Thyroid gland (tissue), 4 donors: ENCODE measurements at places on chromosomes 12 and 14. TPM values are rescaled to one million over a fixed set of nuclear protein-coding genes. Genes with fewer than 3 reads are reported as not detected.

- peak; percentile 59 for DNase-seq
- H3K27me3 ChIP-seq = no peaks in the 10 kb centered on the region
- peak overlapping the region; percentile 73 for H3K27ac ChIP-seq
Observed at GRCh38 chr14:59677771-59678231, 101.2 kb upstream of the CCDC175 start.

DNA sequence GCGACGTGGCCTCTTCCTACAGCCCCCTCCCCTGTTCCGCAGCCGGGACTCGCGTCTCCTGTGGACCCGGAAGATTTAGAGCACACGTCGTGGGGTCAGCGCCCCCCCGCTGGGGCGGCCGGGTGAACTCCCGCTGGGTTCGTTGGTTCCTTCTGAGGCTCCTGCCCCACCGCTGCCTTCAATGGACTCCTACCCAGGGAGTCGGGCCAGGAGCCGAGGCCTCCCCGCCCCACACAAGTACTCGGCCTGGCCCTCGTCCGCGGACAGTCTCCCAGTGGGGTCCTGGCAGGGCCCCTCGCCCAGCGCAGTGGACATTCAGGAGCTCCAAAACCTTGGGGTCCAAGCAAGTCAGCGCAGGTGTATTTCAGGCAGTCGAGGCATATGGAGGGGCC is 1.2 kb downstream of the MMP17 start:
- H3K27ac ChIP-seq = no peak overlapping the region
- no peak overlapping the region for H3K4me3 ChIP-seq
- DNase-seq = no peak
- peaks cover 10% of the 10 kb centered on the region for H3K27me3 ChIP-seq

DNA sequence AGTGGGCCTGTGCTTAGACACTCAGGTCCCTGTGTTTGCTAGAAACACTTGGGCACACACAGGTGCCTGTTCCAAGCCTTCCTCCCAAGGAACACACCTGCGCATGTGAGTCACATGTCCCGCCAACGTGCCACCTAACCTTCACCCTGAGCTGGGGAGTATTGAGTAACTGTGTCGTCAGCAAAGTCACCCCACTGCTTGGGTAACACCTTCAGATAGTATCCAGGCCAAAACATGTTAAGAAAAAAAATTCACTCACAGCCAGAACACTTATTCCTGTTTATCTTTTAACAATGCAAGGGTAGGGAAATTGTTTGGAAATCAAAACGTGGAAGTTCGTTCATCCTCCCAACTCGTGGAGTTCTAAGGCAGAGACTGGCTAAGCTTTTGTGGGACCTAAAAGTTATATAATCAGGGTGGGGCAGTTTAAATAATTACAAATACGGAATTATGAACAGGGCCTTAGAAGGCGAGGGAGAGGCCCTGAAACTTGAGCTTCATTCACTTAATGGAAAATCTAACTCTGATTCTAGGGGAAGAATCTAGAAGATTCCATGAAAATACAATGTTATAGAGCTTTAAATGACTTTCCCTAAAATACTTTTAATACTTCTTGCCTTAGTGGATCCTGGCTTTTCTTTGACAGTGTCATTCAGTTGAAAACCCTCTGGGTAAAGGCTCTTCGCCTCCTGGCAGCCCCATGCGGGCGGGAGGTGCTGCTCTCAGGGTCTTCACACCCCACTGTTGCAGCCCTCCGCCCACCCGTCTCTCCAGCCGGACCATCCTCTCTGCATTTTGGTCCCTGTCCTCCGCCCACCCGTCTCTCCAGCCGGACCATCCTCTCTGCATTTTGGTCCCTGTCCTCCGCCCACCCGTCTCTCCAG is 30.3 kb upstream of the ADIPOR2 start:
- no peaks in the 10 kb centered on the region for H3K4me1 ChIP-seq
- DNase-seq = peak; percentile 66
- H3K4me3 ChIP-seq = no peak overlapping the region
- no peaks in the 10 kb centered on the region for H3K36me3 ChIP-seq

DNA sequence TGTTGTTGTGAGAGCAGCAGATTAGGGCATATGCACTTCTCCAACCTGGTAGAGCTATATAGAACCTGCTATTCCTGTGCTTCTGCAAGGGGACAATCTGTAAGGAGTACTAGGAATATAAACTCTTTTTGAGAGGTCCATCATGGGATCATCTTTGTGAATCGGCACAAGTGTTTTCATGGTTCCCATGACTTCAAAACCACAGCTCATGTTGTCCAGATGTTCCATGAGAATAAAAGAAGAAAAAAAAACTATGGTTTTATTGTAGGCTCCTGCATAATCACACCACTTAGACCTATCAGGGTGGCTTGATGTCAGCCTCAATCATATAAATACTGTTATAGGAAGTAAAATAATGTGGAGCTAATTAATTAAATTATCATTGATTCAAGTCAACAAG is 311.4 kb upstream of the ATP2B1 start:
- no peaks in the 10 kb centered on the region for H3K36me3 ChIP-seq
- H3K4me1 ChIP-seq = no peaks in the 10 kb centered on the region
- H3K4me3 ChIP-seq = no peak overlapping the region
- DNase-seq = no peak

- no peak for DNase-seq
- no peaks in the 10 kb centered on the region for H3K36me3 ChIP-seq
- H3K4me3 ChIP-seq = no peak overlapping the region
- H3K27ac ChIP-seq = no peak overlapping the region
Observed at GRCh38 chr14:29896354-29896821, 31.3 kb downstream of the PRKD1 start.

DNA sequence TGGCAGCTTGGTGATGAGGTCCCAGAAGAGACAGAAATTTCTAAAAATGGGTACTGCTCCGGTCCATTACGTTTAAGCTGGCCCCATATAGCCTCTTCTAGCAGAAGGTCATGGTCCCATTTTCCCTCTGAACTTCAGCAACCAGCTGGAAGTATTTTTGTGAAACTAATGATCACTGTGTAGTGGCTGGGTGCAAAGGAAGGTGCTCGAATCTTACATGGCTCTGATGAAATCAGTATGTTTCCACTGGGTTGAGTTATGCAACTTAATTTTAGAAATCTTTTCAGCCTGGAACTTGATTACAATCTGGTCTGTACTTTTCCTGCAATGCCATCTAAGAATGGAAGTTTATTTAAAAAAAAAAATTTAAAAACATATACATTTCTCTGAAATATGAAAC is 228.5 kb downstream of the FOXN3 start:
- no peak for DNase-seq
- H3K27ac ChIP-seq = no peak overlapping the region
- no peak overlapping the region for H3K4me3 ChIP-seq
- H3K36me3 ChIP-seq = no peaks in the 10 kb centered on the region
- H3K27me3 ChIP-seq = no peaks in the 10 kb centered on the region

DNA sequence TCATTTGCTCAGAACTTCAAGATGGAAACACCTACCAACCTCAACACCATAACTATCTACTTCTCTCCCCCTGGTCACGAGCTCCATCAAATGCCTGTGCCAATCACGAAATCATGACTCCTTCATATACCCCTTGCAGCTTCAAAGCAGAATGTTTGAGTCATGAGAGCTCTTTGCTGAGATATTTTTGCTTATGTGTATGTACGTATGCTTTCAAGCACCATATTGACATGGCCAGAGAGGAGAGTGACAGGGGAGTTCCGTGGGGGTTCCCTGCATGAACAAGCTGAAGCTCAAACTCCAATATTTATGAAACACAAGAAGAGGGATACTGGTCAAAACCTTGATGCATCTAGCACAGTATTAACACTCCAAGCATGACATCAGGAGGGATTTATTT is 374.4 kb downstream of the DPF3 start:
- H3K4me1 ChIP-seq = no peaks in the 10 kb centered on the region
- no peak overlapping the region for H3K27ac ChIP-seq
- H3K27me3 ChIP-seq = no peaks in the 10 kb centered on the region
- no peak for DNase-seq
- H3K36me3 ChIP-seq = no peaks in the 10 kb centered on the region
- no peak overlapping the region for H3K4me3 ChIP-seq

DNA sequence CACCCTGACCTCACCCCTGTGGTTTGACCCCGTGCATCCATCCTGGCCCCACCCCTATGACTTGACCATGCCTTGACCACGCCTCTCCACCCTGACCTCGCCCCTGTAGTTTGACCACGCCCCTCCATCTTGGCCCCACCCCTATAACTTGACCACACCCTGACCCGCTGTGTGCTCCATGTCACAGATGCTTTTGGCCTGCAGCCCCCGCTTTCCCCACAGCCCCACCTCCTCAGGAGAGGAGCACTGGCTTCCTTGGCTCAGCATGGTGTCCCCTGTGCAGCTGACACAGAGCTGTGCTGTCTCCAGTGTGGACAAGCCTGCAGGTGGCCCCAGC is 269.9 kb upstream of the SFSWAP start:
- no peak for DNase-seq
- no peak overlapping the region for H3K27ac ChIP-seq
- no peaks in the 10 kb centered on the region for H3K4me1 ChIP-seq
- H3K27me3 ChIP-seq = no peaks in the 10 kb centered on the region
- no peak overlapping the region for H3K4me3 ChIP-seq
- H3K36me3 ChIP-seq = no peaks in the 10 kb centered on the region

GRCh38 chr12:99024870-99025269 is 379.8 kb downstream of the APAF1 start:
- no peak overlapping the region for H3K4me3 ChIP-seq
- H3K27ac ChIP-seq = no peak overlapping the region
- no peaks in the 10 kb centered on the region for H3K36me3 ChIP-seq
- no peak for DNase-seq
- no peaks in the 10 kb centered on the region for H3K4me1 ChIP-seq

DNA sequence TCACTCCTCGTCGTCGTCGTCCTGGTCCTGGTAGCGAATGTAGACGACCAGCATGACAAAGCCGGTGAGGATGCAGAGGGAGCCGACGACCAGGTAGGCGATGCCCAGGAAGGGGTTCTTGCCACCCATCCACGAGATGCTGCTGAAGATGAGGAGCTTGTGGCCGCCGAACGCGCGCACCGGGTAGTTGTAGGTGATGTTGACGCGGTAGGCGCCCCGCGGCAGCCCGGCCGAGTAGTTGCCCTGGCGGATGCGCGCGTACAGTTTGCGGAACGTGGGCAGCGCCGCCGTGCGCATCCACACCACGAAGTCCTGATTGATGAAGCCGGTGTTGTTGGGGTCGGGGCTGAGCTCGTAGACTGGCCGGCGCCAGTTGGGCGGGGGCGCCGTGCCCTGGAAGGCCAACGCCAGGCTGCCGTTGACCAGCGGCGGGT is 1.0 kb downstream of the TMEM30B start:
- H3K36me3 ChIP-seq = no peaks in the 10 kb centered on the region
- no peak for DNase-seq
- H3K4me1 ChIP-seq = no peaks in the 10 kb centered on the region
- H3K4me3 ChIP-seq = peak overlapping the region; percentile 6
- H3K27me3 ChIP-seq = no peaks in the 10 kb centered on the region

- no peaks in the 10 kb centered on the region for H3K4me1 ChIP-seq
- no peaks in the 10 kb centered on the region for H3K36me3 ChIP-seq
- no peaks in the 10 kb centered on the region for H3K27me3 ChIP-seq
Observed at GRCh38 chr14:43019826-43020225, 1413.2 kb downstream of the LRFN5 start.

DNA sequence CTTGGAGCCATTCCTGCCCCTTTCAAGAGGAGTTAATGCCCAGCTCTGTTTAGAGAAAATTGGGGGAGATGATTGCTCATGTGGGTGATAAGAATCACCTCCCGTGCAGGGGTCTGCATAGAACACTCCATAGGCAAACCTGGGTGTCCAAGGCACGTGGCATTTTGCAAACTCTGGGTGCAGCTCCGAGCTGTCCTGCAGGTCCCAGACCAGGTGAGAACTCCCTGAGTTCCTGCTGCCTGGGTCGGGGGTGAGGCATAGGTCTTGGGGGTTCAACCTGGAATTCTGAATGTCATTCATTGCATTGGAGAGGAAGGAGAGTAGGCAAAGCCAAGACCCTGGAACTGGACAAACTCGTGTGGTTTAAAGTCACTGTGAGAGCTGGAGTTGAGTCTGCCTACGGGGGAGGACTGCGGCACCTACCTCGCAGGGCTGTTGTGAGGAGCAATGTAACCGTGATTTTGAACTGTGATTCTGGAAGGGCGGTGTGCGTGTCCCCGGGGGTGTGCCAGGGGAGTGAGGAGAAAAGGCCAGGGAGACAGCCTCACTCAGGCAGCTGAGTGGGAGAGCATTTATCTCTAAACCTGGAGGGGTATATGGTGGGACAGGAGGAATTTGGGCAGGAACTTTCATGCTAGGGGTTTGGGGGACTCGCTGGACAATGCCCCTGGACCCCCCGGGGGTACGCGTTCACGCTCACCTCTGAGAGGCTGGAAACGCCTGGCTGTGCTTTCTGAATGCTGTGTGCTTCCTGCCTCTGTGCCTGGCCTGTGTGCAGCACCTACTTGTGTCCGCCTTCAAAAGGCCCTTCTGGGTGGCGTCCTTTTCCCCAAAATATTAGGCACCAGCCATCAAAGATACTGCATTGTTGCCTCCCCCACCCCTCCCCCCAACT is 30.4 kb downstream of the MEG3 start:
- no peak for DNase-seq
- no peaks in the 10 kb centered on the region for H3K27me3 ChIP-seq

DNA sequence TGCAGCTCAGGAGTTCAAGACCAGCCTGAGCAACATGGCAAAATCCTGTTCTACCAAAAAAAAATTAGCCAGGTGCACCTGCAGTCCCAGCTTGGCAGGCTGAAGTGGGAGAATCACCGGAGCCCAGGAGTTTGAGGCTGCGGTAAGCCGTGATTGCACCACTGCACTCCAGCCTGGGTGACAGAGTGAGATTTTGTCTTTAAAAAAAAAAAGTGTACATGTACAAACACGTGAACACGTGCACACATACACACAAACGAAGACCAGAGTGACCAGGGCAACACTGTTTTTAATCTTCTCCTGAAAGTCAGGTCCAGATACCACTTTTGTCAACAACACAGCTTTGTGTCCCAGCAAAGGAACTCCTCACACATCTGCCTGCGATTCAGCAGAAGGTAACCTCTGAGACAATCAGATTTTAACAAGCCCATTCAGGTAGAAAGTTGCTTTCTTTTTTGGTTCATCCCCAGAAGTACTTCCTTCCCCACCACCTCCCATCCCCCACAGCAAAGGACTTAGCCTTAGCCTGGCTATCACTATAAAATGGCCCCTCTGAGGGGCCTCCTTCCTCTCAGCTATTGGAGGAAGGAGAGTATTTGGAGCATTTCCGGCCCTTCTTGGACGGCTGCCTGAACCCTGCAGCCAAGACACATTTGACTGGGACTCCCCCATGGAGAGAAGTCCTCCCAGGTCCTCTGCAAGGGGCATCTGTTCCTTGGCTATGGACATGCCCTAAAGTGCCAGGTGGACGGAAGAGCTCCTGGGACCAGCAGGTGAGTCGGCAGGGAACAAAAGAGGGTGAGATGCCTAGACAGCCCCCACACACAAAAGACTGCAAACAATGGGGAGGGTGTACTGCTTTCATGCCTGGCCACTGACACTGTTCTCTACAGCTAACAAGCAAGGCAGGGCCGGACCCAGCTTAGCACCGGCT is 9.8 kb downstream of the CTDSP2 start:
- DNase-seq = peak; percentile 78
- H3K36me3 ChIP-seq = no peaks in the 10 kb centered on the region
- H3K27me3 ChIP-seq = no peaks in the 10 kb centered on the region

SINHCAF gene
- total RNA-seq = 111 TPM

COQ5 gene
- 32.8 TPM for total RNA-seq

RHOJ gene
- 11.6 TPM for total RNA-seq

MSI1 gene
- not detected for total RNA-seq

HOTAIR gene
- not detected for total RNA-seq

RD3L gene
- total RNA-seq = not detected
